ENCODE measurements at places on chromosomes 3 and 15. TPM values are rescaled to one million over a fixed set of nuclear protein-coding genes. Genes with fewer than 3 reads are reported as not detected.

Gene TMEM212
- not detected for total RNA-seq

Gene RNU5B-1
- total RNA-seq = not detected

Gene LRRC34
- 7.2 TPM for total RNA-seq

Gene CLDN18
- not detected for total RNA-seq

Gene RLBP1
- total RNA-seq = not detected

Gene ATP10A
- total RNA-seq = under 0.01 TPM

Gene LSAMP
- total RNA-seq = under 0.01 TPM

Gene IQCF5
- not detected for total RNA-seq

Gene ERICH6
- total RNA-seq = not detected

Gene DUOXA1
- total RNA-seq = not detected

Gene FAM219B
- 37.6 TPM for total RNA-seq

Gene HRG
- not detected for total RNA-seq

Gene GABRR3
- total RNA-seq = not detected

Gene PTPRG
- 73.9 TPM for total RNA-seq

Gene ITIH1
- not detected for total RNA-seq

Gene CYP1A2
- total RNA-seq = not detected

Gene MKRN2OS
- not detected for total RNA-seq

Gene TRAIP
- total RNA-seq = 4.8 TPM

Gene SKOR1
- total RNA-seq = 0.07 TPM

Gene GATA2
- 38.3 TPM for total RNA-seq

Gene FGF7
- under 0.01 TPM for total RNA-seq

Gene CHCHD6
- 7.6 TPM for total RNA-seq

Gene MED12L
- 0.57 TPM for total RNA-seq

Gene CRABP1
- total RNA-seq = not detected

Gene CEP152
- total RNA-seq = 23.9 TPM

Gene NEK10
- 20.6 TPM for total RNA-seq

Gene TF
- total RNA-seq = not detected

Gene PROS1
- 15.6 TPM for total RNA-seq

Gene CPNE9
- not detected for total RNA-seq

Gene MRPL46
- 22.1 TPM for total RNA-seq

Gene PPARG
- total RNA-seq = 6.0 TPM
